Omental fat pad (tissue), 4 donors: ENCODE measurements at places on chromosomes 5 and 9.

DNA sequence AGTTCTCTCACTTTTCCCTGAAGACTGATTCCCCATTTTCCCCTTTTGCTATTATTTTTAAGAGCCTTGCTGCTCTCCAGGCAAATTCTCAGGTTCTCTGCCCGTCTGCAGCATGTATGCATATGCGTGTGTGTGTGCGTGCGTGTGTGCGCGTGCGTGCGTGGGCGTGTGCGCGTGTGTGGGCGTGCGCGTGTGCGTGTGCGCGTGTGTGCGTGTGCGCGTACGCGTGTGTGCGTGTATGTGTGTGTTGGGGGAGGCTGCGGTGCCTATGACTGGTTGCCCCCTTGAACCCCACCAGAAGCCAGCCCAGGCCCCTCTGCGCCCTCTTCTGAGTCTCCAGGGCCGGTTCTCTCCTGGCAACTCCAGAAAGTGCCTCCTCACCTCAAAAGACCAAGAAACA is 987 bp upstream of the FOXI1 start:
- DNase-seq, result no peak

DNA sequence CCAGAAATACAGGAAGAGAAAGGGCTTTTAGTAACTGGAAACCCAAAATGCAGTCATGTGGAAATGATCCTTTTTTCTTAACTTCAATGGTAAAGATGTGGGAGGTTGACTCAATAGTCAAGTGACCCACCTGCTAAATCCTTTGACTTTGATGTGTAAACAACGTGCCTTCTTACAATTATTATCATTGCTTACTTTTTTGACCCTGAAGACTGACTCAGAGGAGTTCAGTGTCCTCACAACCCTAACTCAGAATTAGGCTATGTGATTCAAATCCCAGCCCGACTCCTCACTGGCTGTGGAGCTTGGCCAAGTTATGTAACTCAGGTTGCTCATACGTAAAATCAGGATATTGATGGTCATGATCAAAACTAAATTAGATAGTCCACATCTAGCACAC is 27.9 kb downstream of the ANXA1 start:
- no peak for DNase-seq

DNA sequence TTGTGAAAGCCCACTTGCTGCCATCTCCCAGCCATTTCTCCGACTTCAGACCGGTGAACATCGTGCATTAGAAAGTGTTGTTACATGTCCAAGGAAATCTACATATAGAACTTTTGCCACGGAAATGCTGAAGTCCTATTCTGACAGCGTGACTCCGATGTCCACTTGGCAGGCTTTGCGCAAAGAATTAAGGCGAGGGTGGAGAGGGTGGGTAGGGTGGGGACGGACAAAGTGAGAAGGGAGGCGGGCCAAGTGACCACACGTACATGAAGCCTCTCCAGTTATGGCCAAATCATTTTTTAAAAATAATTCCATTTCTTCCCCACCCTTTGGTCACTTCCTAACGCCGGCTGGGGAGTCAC is 460 bp upstream of the ACO1 start:
- no peak for DNase-seq

DNA sequence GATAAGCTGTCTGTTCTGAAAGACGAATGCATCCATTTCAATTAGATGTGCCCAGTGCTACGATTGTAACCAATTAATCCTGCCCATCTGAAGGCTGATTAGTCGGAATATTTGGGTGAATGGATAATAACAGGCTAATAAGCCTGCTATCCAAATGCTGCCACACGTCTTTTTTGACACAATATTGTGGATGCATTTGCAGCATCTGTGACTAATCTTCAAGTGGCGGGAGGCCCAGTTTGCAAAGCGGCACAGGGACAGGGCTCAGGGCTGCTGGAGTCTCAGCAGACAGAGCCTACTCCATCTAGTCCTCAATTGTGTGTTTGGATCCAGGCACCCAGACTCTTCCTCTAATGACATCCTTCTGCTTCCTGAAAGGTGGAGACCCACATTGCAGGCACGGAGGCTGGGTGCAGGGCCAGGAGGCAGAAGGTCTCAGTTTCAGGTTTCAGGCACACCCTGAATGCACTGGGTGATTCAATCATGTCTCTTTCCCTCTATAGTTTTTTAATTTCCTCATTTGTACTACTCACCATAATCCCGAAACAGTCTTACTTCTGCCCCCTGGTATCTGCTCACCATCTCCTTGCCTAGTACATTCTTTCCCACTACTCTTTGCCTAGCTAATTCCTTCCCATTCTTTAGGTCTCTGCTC is 169.6 kb downstream of the ASTN2 start:
- DNase-seq, result no peak

DNA sequence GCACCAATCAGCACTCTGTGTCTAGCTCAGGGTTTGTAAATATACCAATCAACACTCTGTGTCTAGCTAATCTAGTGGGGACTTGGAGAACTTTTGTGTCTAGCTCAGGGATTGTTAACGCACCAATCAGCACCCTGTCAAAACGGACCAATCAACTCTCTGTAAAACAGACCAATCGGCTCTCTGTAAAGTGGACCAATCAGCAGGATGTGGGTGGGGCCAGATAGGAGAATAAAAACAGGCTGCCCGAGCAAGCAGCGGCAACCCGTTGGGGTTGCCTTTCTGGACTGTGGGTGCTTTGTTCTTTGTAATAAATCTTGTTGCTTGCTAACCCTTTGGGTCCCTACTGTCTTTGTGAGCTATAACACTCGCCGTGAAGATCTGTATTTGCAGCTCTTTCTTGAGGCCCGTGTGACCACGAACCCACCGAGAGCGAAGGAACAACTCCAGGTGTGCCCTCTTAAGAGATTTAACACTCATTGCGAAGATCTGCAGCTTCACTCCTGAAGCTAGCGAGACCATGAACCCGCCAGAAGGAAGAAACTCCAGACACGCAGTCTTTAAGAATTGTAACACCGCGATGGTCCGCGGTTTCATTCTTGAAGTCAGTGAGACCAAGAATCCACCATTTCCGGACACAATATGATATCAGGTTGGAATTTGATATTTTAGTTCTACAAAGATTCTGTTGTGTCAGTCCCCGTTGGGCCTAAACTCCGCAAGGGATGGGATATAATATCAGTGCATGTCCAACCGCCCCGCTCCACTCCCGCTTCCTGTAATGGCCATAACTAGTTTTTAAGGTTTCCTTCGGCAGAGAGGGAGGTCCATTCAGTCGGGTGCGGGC is 740 bp upstream of the TRMT10B start:
- DNase-seq, result no peak

- DNase-seq, result no peak
Measured at GRCh38 chr9:126298063-126298801, 28.4 kb upstream of the MVB12B start.

GRCh38 chr5:93886917-93887361 is 145.5 kb upstream of the POU5F2 start:
- no peak for DNase-seq

- no peak for DNase-seq
Measured at GRCh38 chr9:134569626-134570025, 72.0 kb upstream of the COL5A1 start.

GRCh38 chr9:68678430-68678829 is 26.6 kb upstream of the PIP5K1B start:
- DNase-seq, result no peak

DNA sequence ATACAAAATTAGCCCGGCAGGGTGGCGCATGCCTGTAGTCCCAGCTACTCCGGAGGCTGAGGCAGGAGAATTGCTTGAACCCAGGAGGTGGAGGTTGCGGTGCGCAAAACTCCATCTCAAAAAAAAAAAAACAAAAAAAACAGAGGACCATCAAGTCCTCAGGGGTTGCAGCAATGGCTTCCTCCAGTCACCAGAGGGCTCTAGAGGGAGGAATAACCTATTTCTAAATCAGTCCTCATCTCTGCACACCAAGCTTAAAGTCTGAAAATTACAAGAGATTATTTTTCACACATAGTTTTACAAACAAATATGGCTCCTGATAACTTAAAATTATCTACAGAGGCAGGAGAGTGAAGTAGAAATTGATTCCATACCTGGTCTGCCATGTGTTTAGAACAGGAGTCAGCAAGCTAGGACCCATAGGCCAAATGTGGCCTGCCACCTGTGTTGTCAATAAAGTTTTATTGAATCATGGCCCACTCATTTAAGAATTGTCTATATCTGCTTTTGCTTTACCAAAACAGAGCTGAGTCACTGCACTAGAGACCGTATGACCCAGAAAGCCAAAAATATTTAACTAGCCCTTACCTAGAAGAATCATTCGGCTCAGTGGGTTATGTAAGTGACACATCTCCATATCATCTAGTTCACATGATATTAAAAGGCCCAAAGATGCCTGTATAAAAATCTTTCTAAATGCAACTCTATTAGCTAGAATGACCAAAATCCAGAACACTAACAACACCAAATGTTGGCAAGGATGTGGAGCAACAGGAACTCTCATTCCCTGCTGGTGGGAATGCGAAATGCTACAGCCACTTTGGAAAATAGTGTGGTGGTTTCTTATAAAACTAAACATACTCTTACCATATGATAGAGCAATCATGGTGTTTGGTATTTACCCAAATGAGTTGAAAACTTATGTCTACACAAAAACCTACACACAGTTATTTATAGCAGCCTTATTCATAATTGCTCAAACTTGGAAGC is 207.7 kb downstream of the FRMD3 start:
- no peak for DNase-seq

DNA sequence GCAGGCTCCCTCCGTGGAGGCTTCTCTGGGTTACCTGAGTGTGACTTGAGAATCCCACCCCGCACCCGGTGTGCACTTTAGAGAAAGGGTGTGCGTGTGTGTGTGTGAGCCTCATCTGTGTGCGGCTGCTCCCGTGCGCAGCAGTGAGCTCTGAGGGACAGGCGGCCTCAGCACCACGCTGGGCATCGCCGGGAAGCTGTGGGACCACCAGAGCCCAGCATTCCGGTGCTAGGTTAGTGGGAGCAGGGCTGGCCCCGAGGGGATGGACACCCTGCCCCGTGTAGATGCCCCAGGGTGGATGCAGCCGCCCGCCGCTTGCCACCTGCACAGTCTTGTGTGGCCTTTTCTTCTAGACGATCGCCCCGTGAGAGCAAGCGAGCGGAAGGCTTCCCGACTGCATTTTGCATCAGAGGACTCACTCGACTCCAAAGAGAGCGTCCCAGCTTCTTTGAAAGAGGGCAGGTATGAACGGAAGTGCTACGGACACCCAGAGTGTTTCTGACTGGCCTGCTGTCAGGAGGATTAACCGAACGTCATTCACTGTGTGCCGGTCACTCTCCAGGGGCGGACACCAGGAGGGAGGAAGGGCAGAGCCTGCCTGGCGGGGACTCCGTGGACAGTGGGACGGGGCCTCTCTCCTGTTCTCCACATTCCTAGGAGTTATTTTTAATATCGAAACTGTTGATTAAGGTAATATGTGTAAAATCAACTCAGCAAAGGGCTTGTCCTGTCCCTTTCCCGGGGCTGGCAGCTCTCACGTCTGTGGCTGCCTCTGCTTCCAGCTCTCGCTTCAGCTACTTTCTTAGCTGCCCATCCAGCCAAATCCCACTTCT is 12.2 kb downstream of the CEP72 start:
- DNase-seq, result no peak

GRCh38 chr5:126097876-126098275 is 325.3 kb upstream of the GRAMD2B start:
- DNase-seq, result no peak

DNA sequence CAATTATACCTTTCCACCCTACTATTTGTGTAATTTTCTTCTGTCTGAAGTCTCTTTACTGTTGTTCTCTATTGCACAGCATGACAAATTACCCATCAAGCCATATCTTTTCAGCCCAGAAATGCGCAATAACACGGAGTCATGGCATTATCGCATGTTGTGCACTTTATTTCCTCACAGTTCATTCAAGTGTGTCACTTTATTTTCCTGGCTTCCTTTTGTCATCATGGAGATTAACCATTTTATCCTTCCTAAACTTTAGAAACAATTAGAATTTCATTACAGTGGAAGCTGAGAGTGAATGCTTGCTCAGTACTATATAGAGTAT is 41.3 kb upstream of the MEF2C start:
- no peak for DNase-seq

- DNase-seq, result no peak
Measured at GRCh38 chr9:3235497-3235896, 290.3 kb downstream of the RFX3 start.

DNA sequence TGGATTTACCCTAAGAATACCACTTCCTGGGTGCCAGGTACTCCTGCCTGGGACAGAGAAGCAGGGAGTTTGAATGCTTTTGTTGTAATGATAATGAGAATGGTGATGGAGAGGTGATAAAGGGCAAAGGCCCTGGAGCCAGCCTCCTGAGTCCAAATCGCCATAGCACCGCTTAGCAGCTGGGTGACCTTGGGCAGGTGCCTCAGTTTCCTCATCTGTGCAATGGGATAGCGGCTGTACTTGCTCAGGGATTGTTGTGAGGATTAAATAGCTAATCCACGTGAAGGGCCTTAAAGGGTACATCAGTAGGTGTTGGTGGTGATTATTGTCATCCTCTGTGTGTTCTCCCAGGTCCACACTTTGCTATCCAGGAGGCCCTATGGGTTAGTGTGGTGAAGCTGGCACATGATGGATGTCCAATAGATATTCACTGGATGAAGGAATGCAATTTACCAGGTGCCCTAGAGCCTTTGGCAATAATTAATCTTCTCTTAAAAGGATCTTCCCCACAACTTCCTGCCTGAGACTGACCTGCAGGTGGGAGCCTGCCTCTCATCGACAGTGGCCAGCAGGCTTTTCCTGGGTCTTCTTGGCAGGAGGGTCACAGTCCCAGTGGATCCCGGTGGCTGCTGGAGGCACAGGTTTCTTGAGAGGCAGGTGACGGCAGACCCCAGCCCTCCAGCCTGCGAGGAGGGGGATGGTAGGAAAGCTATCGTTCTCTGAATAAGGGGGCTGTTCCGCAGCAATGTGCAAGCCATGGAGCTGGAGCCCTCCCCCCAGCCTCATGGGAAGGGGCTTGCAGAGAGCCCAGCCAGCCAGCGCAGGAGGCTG is 160.2 kb downstream of the MACROH2A1 start:
- no peak for DNase-seq

DNA sequence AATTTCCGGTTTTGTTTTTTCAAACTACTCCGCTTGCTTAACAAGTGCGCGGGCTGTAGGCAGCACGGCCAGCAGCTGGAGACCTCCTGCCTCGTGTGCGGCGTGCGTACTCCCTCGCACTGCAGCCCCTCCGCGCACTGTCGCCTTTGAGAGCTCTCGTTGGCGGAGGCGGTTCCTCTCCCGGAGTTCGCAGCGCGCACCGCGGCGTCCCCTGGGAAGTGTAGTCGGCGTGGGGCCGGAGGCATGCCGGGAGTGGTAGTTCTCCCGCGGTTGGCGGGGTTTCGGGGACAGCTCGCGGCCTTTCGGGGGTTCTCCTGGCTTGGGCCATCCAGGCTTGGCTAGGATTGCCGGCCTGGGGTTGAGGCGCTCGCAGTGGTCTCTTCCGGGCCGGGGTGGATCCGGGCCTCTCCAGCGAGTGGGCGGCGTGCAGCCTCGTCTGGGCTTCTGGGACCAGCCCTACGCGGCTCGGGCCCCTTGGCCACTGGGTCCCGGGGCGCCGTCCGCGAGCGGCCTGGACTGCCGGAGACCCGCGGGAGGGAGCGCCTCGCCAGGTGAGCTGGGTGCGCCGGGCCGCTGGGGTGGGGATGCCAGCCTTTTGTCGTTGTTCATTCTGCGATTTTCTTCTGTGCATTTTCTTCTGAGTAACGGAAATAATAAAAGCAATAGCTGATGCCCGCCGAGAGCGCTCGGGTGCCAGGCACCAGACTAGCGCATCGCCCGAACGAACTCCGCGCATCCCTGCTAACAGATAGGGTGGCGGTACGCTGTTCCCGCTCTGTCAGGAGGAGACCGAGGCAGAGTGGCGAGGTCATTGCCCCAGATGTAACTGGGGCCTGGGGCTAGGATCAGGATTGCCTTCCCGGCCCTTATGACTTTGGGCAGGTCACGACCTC is at the start of gene ZNF354C:
TSS of gene ZNF354C (plus strand) at position 258 of the 893 bp plus-strand sequence. CDS start 1,696 bp downstream, outside the sequence.
- peak; percentile 74 for DNase-seq

- DNase-seq, result no peak
Measured at GRCh38 chr9:70549926-70550325, 135.5 kb upstream of the KLF9 start.
